ENCODE measurements at places on chromosomes 1 and 21.

GRCh38 chr1:116906812-116907211, 2.9 kb upstream of the PTGFRN start:
- no peak for DNase-seq

- no peak for DNase-seq
Measured at GRCh38 chr21:42389449-42389835, 6.4 kb downstream of the TMPRSS3 start.

- DNase-seq: no peak
Measured at GRCh38 chr1:44611866-44612265, 62.4 kb downstream of the TMEM53 start.

GRCh38 chr1:100360790-100361510, 8.6 kb downstream of the CDC14A start:
- peak; percentile 91 for DNase-seq

DNA sequence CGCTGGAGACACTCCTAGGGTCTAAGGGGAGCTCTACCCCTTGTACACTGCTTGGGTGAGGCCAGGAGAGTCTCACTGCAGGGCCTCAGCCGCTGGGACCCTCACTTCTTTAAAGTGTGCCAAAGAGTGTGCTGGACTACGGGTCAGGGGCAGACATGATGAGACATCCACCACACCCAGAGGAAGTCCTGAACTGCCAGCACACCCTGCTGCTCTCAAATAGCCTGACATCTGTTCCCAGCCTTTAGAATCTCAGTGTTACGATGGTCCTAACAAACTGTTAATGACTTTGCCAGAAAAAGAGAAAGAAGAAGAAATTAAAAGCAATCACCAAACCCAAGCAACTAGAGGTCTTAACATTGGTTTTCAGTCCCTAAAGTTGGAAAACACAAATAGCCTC, 49.0 kb downstream of the MRPL37 start:
- peak; percentile 20 for DNase-seq
